ENCODE measurements at places on chromosomes 6 and 20.
A peak's percentile ranks its signal among the peaks of the same experiment; 100 is the strongest.

DNA sequence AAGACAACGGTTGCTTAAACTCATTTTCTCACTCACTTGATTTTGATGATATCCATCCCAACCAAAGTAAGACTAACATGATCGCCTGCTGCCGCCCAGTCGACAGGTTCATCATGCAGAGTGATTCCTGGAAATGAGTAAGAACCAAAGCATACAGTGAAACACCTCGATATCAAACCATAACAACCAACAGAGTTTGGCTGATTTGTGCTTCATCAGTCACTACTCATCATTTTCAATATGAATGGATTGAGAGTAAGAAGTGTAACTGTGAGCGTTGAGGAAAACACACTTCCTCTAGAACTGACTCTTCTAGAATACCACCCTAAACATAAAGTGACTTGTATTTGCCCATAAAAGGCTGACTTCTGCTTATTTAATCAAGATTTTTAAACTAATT, 29.2 kb upstream of the ALDH8A1 start:
- DNase-seq = no peak

- DNase-seq = peak; percentile 29
Observed at GRCh38 chr6:157629220-157629619, 193.8 kb upstream of the SNX9 start.

DNA sequence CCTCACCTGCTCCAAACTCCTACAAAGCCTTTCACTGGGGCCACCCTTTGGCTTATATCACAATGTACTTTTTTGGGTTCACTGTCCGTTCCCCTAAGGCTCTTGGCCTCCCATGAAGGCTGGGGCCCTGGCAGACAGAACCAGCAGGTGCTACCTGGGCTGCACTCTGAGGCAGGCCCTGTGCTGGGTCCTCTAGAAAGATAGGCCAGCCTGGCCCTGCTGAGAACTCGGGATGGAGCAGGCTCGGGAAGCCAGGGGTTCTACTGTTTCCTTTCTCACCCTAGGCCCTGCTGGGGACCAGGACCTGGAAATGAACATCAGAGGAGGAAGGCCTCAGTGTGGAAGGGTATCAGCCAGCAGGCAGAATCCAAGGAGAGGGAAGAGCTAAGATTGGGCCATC, 79.5 kb downstream of the MRPL14 start:
- no peak for DNase-seq

DNA sequence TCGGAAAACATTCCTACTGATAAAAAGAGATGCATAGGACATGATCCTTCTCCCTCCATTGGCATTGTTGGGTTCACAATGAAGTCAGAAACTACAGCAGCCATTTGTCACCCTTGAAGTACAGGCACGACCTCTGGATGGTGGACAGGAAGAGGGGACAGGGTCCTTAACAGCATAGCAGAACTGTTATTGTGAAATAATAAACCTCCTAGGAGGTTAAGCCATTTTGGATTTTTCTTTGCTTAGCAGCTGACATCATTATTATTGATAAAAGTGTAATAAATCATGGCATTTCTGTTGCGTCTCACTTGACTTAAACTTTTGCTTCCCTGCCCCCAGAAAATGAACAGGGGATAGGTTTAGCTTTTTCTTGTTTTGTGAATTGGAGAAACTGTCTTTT, 134.3 kb upstream of the SASH1 start:
- no peak for DNase-seq

GRCh38 chr20:54184904-54185626, 11.3 kb upstream of the CYP24A1 start:
- DNase-seq = no peak

DNA sequence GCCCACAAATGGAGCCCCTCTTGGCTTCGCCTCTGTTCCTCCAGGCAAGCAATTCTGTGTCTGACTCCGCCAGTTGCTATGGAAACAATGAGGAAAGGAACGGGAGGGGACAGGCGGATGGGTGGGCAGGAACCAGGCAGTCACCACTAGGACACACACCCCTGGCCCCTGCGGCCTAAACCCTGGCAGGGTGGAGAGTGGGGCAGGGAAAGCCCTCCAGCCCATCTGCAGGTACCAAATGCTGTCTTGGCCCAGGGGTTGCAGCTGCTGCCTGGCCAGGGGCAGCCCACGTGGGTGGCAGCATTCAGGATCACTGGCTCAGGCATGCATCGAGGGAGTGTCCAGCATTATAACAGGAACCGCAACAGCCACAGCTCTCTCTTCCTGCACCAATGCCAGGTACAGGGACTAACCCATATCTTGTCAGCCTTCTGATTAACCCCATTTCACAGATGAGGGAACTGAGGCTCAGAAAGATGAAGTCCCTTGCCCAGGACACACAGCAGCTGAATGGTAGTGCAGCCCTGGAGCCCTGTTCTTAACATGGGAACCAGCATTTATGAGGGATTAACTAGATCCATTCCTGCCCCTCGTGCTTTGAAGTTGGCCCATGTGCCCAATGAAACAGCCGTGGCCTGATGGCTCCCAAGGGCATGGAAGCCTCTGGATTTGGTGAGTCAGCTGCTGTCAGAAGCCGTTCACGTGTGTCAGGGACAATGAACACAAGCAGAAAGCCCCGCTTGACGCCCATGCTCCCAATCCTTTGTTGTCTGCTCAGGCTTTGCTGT, 66.3 kb downstream of the NOL4L start:
- DNase-seq = no peak

DNA sequence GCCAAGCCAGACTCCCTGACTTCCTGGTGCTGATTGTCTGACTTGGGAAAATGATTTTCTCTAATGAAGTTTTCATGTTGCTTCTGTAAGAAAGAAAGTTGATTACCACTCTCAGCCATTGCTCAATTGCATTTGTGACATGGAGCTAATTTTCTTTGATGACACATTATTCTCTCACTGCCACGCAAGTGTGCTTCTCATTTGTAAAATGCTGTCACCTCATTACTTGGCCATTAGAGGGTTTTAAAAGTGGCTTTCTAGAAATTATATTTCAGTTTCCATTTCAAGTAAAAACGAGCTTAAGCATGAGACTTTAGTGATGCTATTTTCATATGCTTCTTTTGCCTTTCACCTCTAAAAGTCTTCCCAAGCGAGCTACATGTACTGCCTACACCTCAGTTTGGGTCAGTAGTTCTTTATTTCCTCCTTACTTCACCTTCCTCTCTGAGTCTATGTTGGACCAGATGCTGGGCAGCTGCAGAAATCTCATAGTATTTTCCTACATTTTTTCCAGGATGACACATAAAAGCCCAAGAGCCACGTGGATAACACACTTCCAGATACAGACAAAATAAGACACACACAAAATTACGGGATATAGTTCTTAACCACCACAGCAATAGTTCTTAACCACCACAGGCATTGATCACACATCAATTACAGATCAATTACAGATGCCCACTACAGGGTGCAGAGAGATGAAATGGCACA, 6.3 kb upstream of the FAM210B start:
- DNase-seq = no peak

DNA sequence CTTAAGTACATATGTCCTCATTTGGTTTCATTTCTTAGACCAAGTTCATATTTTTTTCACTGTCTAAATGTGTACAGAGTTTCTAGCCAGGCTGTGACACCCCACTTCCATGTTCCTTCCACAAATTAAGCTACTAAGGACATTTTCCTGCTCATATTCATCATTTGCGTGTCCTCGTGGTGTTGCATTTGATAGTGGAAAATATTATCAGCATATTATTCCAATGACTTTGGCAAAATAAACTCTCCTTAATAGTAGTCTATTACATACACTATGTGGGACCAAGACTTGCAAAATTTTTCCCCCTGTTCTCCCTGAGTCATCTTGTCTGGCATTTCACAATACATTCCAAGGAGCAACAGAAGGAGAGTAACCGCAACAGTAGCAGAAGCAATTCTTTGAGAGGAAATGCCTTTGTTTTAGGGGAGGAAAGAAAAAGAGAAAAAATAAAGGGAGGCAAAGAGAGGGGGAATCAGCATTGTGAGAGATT, 599.2 kb downstream of the COL12A1 start:
- peak; percentile 94 for DNase-seq

DNA sequence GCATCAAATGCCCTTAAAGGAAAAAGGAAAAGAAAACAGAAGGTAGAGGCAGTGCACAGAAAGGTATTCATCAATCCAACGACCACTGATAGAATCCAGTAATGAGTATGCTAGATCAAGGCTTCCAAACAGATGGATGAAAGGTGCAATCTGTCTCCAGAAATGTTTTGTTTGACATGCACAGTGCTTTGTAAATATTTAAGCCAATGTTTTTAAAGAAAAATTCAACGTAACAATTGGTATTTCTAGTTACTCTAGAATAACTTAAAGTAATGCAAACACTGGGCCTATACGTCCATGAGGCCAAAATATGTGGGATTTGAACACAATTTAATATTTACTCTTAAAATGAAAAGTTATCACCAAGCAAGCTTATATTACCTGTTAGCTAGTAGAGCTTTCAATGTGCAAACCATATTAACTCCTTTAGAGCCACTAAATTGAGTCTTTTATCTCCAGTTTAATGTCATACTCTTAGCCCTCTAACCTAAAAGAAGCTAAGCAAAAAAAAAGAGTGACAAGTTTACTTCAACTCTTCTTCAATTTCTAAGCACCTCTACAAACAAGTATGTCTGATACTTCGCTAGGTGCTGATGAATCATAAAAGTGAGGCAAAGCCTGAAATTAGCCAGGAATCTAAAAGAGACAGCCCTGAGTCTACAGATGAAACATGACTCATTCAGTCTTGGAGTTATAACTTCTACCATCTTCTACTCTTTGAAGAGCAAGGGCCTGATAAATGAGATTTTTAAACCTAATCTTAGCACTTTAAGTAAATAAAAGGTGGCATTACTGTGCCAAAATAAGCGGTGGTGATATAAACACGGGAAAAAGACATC, 169.8 kb downstream of the PTPRK start:
- peak; percentile 48 for DNase-seq

- DNase-seq = no peak
Observed at GRCh38 chr6:77177470-77177869, 285.8 kb downstream of the HTR1B start.

GRCh38 chr6:141705431-141705830, 427.3 kb upstream of the GJE1 start:
- no peak for DNase-seq

- no peak for DNase-seq
Observed at GRCh38 chr20:48191200-48191599, 405.9 kb upstream of the SULF2 start.

- no peak for DNase-seq
Observed at GRCh38 chr6:23775127-23775526, 350.9 kb upstream of the NRSN1 start.

DNA sequence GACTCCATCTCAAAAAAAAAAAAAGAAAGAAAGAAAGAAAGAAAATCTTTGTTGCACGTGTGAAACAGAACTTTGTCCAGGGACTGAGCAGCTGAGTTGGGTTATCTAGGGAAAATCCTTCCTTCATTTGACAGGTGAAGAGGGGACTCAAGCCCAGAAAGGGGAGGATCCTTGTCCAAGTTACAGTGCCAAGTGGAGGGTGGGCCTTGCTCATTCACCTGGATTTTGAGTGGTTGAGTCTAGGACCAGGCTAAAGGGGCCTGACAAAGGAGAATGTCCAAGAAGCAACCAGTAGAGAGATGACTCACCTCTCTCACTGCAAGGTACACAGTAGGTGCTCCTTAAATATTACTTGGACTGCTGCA, 2.7 kb downstream of the TGIF2 start:
- no peak for DNase-seq

GRCh38 chr6:170038708-170039107, 252.2 kb downstream of the DLL1 start:
- no peak for DNase-seq

DNA sequence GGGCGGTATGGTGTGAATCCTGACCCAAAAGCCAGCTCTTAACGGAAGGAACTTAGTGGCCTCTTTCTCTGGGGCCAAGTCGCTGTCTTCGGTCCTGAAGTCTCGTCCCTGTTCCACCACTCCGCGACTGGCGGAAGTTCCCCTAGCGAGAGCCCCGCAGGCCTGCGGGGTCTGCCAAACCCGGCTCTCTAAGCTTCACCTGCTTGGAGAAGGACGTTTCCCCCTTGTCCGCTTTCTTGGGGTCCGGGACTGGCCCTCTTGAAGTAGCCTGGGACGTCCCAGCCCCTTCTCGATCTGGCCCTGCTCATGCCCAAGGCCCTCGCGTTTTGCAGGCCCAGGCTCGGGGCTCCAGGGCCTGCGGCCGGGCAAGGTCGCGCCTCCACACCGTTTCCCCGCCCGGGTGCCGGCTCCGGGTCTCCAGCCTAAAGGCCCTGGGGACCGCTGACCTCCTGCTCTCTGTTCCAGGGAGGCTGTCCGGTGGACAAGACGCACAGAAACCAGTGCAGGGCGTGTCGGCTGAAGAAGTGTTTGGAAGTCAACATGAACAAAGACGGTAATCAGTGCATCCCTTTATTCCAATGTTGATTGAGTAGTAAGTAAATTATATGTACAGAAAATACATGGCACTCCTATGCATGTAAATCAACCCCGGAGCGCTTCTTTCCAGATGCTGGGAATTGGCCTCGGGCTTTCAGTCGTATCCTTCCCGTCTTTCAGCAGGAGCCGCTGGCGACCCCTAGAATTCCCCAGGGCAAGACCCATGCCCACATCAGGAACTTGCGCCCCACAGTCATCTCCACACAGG, 8.8 kb downstream of the NR2E1 start:
- DNase-seq = peak; percentile 49

DNA sequence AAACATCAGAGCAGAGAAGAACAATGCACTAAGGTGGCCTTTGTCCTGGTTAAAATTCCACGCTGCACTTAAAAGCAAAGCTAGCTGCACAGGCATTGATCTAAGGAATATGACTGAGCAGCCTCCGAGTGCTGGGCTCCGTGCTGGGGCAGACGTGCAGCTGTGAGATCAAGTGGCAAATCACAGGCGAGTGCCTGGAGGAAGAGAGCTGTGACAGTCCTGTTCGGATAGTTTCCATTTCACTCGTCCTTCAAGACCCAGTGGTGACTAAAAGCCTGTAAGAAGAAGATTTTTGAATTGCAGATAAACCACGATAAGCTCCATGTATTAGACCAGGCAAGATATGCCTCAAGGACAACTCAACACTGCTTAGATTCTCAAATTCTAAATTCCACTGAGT, 247.9 kb downstream of the ANKRD60 start:
- no peak for DNase-seq

GRCh38 chr6:148677594-148678476, 69.0 kb upstream of the UST start:
- no peak for DNase-seq

- peak; percentile 51 for DNase-seq
Observed at GRCh38 chr20:49399329-49399728, 83.1 kb downstream of the KCNB1 start.

GRCh38 chr20:58231683-58232082, 3.2 kb upstream of the ANKRD60 start:
- peak; percentile 44 for DNase-seq

- peak; percentile 85 for DNase-seq
Observed at GRCh38 chr6:26329763-26330511, 35.1 kb upstream of the BTN3A2 start.

Data from cardiac fibroblast (primary cell).